ENCODE measurements at places on chromosomes 11 and 22. TPM values are rescaled to one million over a fixed set of nuclear protein-coding genes. Genes with fewer than 3 reads are reported as not detected.

DNA sequence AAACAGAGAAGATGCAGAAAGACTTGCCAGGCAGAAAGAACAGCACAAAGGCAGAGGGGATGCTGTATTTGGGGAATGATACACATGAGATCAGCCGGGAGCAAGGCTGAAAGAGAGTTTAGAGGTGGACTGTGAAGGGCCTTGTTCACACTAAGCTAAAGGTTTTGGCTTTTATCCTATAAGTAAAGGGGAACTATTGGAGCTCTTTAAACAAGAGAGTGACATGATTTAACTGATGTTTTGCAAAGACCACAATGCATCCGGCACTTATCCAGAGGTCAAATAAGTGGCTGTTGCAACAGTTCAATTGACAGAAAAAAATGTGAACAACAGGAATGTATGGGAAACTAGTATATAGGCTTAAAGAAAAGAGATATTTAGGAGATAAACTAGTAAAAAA lies 64.7 kb upstream of the RRAS2 start:
- H3K4me3 ChIP-seq: no peak overlapping the region
- H3K27ac ChIP-seq: no peak overlapping the region
- DNase-seq: no peak
- peaks cover 7% of the 10 kb centered on the region for H3K4me1 ChIP-seq

DNA sequence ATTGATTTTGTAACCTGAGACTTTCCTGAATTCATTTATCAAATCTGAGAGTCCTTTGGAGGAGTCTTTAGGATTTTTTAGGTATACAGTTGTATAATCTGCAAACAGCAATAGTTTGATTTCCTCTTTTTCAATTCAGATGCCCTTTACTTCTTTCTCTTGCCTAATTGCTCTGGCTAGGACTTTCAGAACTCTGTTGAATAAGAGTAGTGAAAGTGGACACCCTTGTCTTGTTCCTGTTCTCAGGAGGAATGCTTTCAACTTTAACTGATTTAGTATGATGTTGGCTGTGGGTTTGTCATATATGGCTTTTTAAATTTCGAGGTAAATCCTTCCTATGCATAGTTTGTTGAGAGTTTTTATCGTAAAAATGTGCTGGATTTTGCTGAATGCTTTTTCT lies 227.4 kb downstream of the CSNK2A3 start:
- no peak overlapping the region for H3K27ac ChIP-seq
- peaks cover 27% of the 10 kb centered on the region for H3K27me3 ChIP-seq
- no peaks in the 10 kb centered on the region for H3K36me3 ChIP-seq
- H3K4me3 ChIP-seq: no peak overlapping the region
- H3K4me1 ChIP-seq: no peaks in the 10 kb centered on the region

Gene OR5A1
- not detected for total RNA-seq

DNA sequence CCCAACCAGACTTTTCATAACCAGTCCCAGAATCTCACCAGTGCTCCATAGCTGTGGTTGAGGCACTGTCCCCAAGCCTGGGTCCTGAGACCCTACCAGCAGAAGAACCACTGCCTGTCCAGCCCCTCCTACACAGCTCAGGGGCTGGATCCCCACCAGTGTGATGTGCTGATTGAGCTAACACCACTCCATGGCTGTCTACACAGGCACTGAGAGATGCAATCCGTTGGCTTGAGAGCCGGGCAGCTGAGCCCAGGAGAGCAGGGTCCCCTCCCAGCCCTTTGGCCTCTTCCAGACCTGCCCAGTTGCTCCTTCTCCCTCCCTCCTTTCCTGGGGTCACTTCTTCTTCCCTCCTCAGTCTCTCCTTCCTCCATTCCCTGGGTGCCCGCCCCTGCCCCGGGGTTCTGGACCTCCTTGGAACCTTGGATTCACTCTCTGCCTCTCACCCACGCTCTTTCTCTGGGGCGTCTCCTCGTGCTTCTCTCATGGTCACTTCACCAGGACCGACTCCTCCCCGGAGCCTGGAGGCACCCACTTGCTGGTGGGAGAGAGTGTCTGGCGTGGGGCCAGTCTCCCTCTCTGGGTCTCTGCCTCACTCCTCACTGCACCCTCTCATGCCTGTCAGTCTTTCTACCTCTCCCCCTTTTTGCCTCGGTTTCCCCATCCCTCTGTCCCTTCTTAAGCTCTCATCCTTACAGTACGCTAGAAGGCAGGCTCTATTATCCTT lies 706 bp upstream of the SCYL1 start:
- H3K4me3 ChIP-seq: peak overlapping the region; percentile 75
- H3K27me3 ChIP-seq: no peaks in the 10 kb centered on the region
- H3K4me1 ChIP-seq: peaks cover 49% of the 10 kb centered on the region
- H3K27ac ChIP-seq: peak overlapping the region; percentile 93
- peaks cover 16% of the 10 kb centered on the region for H3K36me3 ChIP-seq
- DNase-seq: peak; percentile 72

- no peaks in the 10 kb centered on the region for H3K36me3 ChIP-seq
- no peak overlapping the region for H3K27ac ChIP-seq
- H3K4me1 ChIP-seq: no peaks in the 10 kb centered on the region
- H3K4me3 ChIP-seq: no peak overlapping the region
- no peaks in the 10 kb centered on the region for H3K27me3 ChIP-seq
- no peak for DNase-seq
Measured at GRCh38 chr11:96708219-96708878, 318.5 kb downstream of the JRKL start.

DNA sequence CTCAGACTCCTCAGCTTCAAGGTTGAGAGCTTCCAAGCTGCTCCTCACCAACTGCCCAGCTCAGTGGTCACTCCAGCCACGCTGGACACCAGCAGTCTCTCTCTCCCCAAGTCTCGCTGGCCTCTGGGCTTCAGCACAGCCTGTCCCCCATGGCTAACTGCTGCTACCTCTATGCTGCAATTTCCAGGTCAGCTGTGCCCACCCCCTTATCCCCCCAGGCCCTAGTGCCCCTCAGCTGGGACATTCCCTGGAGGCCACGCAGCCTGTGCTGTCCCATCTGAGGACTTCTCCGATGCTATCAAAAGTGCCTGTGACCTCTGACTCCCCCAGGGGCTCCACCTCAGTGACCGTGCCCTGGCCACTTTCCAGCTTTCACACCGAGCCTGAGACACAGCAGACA lies 37.5 kb upstream of the PHF21B start:
- H3K4me3 ChIP-seq: no peak overlapping the region
- H3K27ac ChIP-seq: no peak overlapping the region
- H3K27me3 ChIP-seq: peaks cover 3% of the 10 kb centered on the region

GRCh38 chr11:11409224-11409623 lies 56.2 kb upstream of the CSNK2A3 start:
- H3K4me3 ChIP-seq: no peak overlapping the region
- no peaks in the 10 kb centered on the region for H3K4me1 ChIP-seq
- H3K36me3 ChIP-seq: no peaks in the 10 kb centered on the region
- H3K27ac ChIP-seq: no peak overlapping the region
- H3K27me3 ChIP-seq: peaks cover 3% of the 10 kb centered on the region

DNA sequence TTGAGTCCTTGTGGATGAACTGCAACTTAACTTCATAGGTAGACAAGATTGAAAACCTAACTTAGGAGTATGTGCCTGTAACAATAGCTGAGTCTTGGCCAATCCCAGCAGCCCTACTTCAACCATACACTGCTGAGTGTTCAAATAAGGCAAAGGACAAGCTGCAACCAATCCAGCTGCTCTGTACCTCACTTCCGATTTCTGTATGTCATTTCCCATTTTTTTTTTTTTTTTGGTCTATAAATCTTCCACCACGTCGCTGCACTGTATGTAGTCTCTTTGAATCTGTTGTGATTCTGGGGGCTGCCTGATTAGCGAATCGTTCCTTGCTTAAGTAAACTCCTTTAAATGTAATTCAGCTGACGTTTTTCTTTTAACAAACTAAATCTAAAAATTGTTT lies 35.4 kb upstream of the FLI1 start:
- H3K27ac ChIP-seq: no peak overlapping the region
- no peak overlapping the region for H3K4me3 ChIP-seq
- peaks cover 38% of the 10 kb centered on the region for H3K27me3 ChIP-seq
- H3K4me1 ChIP-seq: peaks cover 3% of the 10 kb centered on the region
- no peaks in the 10 kb centered on the region for H3K36me3 ChIP-seq
- no peak for DNase-seq

GRCh38 chr11:64791781-64792291 lies 11.2 kb downstream of the MAP4K2 start:
- no peaks in the 10 kb centered on the region for H3K27me3 ChIP-seq
- DNase-seq: no peak
- H3K27ac ChIP-seq: no peak overlapping the region

Gene FDXACB1
- 8.8 TPM for total RNA-seq

DNA sequence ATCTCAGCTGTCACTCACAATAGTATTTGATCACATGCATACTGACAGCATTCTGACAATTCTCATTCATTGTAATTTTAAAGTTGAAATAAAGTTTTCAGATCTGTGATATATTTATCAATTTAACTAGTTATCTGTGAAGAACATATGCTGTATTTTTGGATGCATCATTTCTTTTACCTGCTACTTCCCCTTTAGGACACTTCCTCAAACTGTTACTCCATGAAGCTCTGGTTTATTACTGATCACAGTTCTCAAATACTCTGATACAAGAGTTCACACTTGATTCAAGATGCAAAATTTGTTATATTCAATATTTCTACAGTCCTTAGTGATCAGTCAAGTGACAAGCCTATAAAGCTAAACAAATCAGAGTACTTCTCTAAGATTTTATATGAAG lies 1655.2 kb downstream of the LRRC4C start:
- no peaks in the 10 kb centered on the region for H3K4me1 ChIP-seq
- H3K36me3 ChIP-seq: no peaks in the 10 kb centered on the region
- H3K27ac ChIP-seq: no peak overlapping the region
- H3K27me3 ChIP-seq: no peaks in the 10 kb centered on the region
- DNase-seq: no peak

- peaks cover 8% of the 10 kb centered on the region for H3K4me1 ChIP-seq
- peaks cover 20% of the 10 kb centered on the region for H3K27me3 ChIP-seq
- DNase-seq: no peak
- H3K27ac ChIP-seq: no peak overlapping the region
Measured at GRCh38 chr11:110086892-110087309, 6.3 kb upstream of the ZC3H12C start.

- peak; percentile 78 for DNase-seq
- peak overlapping the region; percentile 99 for H3K4me3 ChIP-seq
- peaks cover 4% of the 10 kb centered on the region for H3K27me3 ChIP-seq
- H3K4me1 ChIP-seq: peaks cover 28% of the 10 kb centered on the region
- peaks cover 51% of the 10 kb centered on the region for H3K36me3 ChIP-seq
Measured at GRCh38 chr11:66268952-66269905, 790 bp downstream of the RAB1B start.

Gene SYT8
- not detected for total RNA-seq

DNA sequence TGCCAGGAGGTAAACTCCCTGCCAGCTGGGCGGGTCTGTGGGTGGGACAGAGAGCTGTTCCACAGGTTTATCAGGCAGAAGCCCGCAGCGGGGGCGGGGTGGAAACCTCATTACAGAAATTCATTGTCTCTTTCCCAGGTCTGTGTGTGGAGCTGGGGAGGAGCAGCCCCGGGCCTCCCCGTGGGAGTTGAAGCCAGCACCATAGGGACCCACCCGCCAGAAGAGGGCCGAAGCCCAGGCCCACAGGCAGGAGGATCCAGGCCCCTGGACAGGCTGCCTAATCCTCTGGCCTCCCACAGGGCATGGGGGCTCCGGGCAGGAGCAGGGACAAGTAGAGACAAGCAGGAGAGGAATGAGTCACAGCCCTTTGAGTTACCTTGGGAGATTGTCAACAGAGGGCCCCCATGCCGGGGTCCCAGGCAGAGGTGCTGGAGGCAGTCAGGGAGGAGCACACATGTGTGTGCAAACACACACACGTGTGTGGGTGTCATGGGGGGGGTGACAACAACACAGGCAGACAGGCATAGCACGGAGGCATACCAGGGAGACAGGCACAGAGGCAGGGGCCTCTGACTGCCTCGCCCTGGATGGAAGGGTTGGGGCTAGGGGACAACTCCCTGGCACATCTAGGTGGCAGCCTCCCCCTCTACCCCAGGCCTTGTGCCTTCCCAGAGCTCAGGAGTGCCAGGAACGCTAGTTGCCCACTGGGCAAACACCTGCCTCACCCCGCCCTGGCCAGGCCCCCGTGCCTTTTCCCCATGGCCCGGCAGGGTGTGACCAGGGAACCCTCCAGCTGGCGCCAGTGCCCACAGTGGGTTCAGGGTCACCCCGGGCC lies 1.4 kb downstream of the CDC42BPG start:
- DNase-seq: no peak
- H3K4me1 ChIP-seq: peaks cover 21% of the 10 kb centered on the region
- peak overlapping the region; percentile 73 for H3K4me3 ChIP-seq
- H3K36me3 ChIP-seq: no peaks in the 10 kb centered on the region
- H3K27me3 ChIP-seq: peaks cover 2% of the 10 kb centered on the region

GRCh38 chr11:65435981-65436411 lies 13.4 kb downstream of the NEAT1 start:
- H3K4me1 ChIP-seq: peaks cover 75% of the 10 kb centered on the region
- DNase-seq: no peak
- no peaks in the 10 kb centered on the region for H3K27me3 ChIP-seq
- peaks cover 63% of the 10 kb centered on the region for H3K36me3 ChIP-seq
- no peak overlapping the region for H3K4me3 ChIP-seq

- H3K27ac ChIP-seq: no peak overlapping the region
- H3K4me3 ChIP-seq: no peak overlapping the region
- H3K4me1 ChIP-seq: no peaks in the 10 kb centered on the region
- DNase-seq: no peak
- H3K27me3 ChIP-seq: no peaks in the 10 kb centered on the region
- H3K36me3 ChIP-seq: peaks cover 50% of the 10 kb centered on the region
Measured at GRCh38 chr11:11937433-11937832, 71.0 kb downstream of the DKK3 start.

Gene UBQLNL
- total RNA-seq: not detected

- H3K27me3 ChIP-seq: peaks cover 13% of the 10 kb centered on the region
- H3K4me1 ChIP-seq: peaks cover 23% of the 10 kb centered on the region
- peak within 1 kb of the TSS; percentile 89 for H3K4me3 ChIP-seq
- peak within 1 kb of the TSS; percentile 89 for H3K27ac ChIP-seq
Measured at GRCh38 chr11:61294717-61295595, at the start of gene VWCE. VWCE (minus strand) TSS chr11:61295316; CDS start chr11:61295037, 279 bp downstream.

DNA sequence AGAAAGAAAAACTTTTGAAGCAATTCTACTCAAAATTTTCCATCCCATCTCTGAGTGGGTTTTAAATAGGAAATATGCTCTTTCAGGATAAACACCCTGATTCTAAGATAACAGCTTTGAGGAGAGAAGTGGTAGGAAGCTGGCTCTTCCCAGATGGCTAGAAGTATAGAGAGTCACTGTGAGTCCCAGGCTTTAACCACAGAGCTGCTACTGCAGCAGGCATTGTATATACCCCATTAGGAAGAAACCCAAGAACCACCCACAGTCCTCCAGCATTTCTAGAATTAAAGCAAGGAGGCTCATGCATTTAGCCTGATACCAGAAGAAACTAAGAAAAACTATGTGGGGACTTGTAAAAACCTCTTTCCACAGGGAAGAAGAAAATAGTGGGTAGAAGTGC lies 1405.6 kb upstream of the TENM4 start:
- no peak for DNase-seq
- H3K27me3 ChIP-seq: no peaks in the 10 kb centered on the region
- H3K27ac ChIP-seq: no peak overlapping the region
- H3K4me1 ChIP-seq: no peaks in the 10 kb centered on the region

- H3K4me1 ChIP-seq: peaks cover 7% of the 10 kb centered on the region
- DNase-seq: no peak
- no peak overlapping the region for H3K4me3 ChIP-seq
- H3K27ac ChIP-seq: no peak overlapping the region
Measured at GRCh38 chr11:77723024-77723423, 85.4 kb upstream of the CLNS1A start.
